ENCODE measurements at places on chromosomes 4 and X.

DNA sequence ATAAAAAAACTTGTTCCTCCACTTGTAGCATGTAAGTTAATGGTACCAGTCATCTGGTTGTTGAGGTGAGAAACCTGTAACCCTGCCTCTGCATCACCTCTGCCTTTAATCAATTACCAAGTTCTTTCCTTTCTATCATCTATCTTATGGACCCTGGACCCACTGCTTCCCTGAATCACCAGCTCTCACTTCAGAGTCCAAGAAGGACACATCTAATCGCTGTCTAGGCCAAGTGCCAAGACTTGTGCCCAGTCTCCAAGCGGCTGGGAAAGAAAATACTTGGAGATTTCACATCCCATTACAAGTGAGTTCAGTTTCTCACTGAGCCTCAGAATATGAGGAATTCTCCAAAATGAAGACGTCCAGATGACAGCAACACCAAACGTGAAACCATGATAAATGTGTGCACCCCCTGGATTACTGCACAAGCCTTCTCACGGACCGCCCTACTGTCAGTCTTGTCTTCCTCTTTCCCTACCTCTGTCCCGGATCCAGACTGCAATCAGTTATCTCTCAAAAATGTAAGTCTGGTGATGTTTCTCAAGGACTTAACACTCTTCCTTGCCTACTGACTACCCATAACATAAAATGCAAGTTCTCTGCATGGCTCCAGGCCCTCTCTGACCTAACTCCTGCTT lies 10.4 kb downstream of the PALLD start:
- DNase-seq, result no peak

GRCh38 chr4:102259081-102259480 lies 86.2 kb downstream of the SLC39A8 start:
- no peak for DNase-seq

GRCh38 chr4:8070736-8071718 lies 87.6 kb downstream of the ABLIM2 start:
- DNase-seq, result no peak

DNA sequence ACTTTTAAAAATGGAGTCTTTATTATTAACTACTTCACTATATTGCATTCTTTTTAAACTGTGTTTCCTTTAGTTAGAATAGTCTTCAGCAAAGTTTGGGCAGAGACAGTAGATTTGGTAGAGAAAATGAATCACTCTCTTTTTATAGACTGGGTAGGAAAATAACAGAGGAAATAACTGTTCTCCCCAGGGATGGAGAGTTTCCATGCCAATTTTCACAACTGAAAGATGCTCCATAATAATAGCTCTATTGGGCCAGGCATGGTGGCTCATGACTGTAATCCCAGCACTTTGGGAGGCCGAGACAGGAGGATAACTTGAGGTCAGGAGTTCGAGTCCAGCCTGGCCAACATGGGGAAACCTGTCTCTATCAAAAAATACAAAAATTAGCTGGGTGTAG lies 13.1 kb downstream of the HSD17B13 start:
- no peak for DNase-seq

DNA sequence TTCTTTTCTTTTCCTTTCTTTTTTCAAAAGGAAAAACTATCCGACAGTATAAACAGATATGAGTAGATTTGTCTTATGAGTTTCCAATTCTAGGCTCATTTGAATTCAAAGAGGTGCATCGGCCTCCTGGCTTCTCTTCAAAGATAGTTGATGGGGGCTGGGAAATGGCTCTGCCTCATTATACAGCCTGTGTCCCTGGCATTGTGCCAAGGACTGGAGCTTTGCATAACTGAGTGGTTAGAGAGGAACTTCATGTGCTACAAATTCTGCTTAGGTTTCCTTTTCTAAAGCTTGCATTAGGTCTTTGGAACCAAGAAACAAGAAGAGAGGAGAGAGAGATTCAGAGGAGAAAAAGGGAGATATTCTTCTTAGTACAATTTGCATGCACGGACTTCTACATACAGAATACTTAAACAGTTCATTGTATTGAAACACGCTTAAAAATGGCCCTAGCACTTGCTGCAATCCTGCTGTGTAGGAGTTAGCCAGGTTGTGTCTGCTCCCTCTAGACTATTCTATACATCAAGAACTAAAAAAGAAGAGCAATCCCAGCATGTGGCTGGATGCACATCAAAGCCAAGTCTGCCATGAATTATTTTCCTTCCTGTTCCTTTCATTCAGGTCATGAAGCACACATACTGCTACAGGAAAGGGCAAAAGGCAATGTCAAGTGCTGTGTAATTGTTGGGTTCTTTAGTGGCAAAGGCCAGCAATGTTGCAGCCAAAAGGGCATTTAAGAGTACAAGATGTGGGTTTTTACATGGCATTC lies 70.9 kb downstream of the INTS12 start:
- DNase-seq, result no peak

DNA sequence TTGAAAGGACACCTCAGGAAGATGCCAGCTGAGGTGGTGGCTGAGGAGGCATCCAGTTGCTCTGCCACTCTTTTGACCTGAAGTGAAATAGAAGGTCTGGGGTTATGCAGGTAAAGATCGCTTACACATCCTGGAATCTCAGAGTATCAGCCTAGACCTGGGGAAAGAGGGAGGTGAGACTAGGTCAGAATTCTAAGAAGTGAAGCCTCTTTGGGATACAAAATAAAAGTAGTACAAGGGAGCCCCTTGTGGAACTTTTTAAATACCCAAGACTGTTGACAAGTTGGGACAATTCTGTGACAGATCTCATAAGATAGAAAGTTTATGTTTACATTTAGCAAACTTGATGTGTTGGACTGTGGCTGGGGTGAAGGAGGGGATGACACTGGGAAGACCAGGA lies 263.1 kb downstream of the SPRY1 start:
- DNase-seq, result no peak

GRCh38 chr4:141371206-141371605 lies 150.5 kb downstream of the ZNF330 start:
- DNase-seq, result no peak

GRCh38 chrX:108020631-108021030 lies 24.2 kb upstream of the VSIG1 start:
- no peak for DNase-seq

- DNase-seq, result no peak
Measured at GRCh38 chrX:53544936-53545335, 110.8 kb upstream of the HSD17B10 start.

- no peak for DNase-seq
Measured at GRCh38 chrX:13646154-13646549, 6.8 kb upstream of the TCEANC start.

GRCh38 chr4:123825596-123826291 lies 429.1 kb downstream of the SPRY1 start:
- no peak for DNase-seq

DNA sequence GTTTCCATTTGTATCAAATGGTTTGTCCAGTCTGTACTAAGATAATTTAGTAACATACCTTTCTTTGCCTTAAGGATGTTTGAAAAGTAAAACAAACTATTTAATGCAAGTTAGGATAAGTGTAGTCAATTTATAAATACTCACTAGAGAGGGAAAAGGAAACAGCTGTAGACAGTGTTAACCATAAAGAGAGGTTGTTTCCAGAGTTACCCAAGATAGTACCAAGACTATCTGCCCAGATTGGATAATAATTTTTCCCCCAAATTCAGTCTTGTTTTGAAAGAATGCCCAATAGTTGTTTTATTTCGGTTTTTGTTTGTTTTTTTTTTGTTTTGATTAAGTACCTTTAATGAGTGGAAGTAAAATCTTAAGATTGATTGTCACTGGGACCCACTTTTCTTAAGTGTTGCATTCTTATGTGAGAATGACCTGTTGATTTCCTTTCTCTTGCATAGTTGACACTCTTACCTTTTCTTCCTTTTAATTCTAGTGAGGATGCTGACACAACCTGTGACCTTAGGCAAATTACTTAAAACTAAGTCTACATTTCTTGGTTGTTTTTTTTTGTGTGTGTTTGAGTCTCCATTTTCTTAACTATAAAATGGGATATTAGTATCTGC lies 12.8 kb downstream of the AFF1 start:
- DNase-seq, result no peak

DNA sequence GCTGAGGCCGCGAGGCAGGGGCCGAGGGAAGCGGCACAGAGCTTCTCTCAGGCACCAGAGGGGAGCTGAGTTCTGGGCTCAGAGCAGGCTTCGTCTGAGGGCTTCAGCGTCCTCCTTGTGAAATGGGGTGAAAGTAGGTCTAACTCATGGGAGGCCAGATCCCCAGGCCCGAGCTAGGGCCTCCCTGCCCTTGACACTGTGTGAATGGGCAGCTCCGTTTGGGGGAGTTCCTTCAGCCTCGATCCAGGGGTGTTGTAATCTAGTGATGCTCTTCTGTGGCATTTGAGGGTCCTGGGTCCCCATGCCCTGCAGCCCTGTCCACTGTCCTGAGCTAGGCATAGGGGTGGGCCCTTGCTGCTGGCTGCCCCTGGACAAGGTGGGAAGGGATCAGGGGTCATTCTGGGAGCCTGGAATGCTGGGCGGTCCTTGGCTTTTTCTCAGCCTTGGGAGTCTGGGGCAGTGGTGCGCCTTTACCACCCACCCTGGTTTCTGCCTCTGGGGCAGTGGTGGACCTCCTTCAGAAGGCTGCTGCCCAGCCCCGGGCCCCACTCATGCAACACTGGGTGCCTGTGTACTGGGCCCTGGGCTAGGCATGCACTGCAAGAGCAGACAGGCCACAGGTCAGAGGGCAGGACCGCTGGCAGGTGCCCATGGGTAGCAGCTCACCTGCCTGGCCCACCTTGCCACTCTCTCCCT lies 4.1 kb downstream of the SH3BP2 start:
- no peak for DNase-seq

- no peak for DNase-seq
Measured at GRCh38 chrX:38796946-38797345, 4.3 kb upstream of the MID1IP1 start.

- DNase-seq, result no peak
Measured at GRCh38 chr4:16278178-16278577, 51.9 kb upstream of the TAPT1 start.

DNA sequence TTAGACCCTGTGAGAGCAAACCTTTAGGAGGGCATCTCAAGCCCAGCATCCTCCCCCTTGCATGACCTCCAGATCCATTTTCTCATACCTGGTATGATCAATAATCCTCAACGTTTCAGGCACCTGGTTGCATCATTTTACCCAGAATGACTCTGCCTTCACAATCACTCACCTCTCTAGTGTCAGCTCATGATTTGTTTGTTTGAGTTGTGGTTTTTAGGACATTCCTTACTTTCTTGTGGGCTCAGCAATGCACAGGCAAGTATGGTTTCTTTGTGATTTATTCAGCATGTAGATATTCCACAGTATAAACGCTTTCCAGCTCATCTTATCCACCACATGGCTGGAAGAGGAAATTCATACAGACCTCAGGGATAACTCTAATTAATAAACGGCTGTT lies 93.6 kb upstream of the CPEB2 start:
- DNase-seq, result no peak

DNA sequence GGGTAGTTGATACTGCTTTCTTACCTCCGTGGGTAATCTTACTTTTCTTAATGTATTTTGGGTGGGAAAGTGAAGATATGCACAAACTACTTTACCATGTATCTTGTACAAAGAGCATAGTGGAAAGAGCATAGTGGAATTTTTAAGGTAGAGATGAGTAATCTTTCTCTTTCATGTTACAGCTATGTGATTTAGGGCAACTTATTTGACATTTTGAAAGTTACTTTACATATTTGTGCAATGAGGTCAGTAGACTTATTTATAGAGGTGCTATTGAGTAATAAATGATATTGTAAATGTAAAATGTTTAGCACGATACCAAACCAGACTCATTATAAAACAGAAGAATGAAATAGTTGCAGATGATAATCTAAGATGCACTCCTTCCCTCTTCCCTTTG lies 351.2 kb downstream of the TRAM1L1 start:
- DNase-seq, result no peak

DNA sequence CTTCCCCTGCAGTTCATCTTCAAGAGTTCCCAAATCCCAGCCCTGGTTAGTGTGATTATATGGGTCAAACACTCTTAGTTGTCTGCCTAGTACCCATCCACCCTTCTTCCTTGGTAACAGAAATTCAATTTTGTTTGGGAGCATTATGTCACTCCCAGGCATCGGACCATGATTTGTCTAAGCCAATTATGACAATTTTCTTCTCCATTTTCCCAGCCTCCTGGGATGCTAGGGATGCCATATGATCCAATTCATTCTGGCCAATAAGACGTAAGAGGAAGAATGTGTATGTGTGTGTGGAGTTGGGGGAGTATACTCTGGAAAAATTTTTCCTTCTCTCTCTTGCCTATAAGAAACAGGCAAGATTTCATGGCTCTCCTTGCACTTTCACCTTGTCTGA lies 465.9 kb downstream of the MID1IP1 start:
- DNase-seq, result no peak

GRCh38 chrX:34612036-34612435 lies 45.0 kb downstream of the TMEM47 start:
- DNase-seq, result no peak

GRCh38 chr4:140739971-140740370 lies 16.2 kb downstream of the TBC1D9 start:
- DNase-seq, result no peak

- DNase-seq, result no peak
Measured at GRCh38 chr4:26069218-26069617, 155.2 kb downstream of the SMIM20 start.

DNA sequence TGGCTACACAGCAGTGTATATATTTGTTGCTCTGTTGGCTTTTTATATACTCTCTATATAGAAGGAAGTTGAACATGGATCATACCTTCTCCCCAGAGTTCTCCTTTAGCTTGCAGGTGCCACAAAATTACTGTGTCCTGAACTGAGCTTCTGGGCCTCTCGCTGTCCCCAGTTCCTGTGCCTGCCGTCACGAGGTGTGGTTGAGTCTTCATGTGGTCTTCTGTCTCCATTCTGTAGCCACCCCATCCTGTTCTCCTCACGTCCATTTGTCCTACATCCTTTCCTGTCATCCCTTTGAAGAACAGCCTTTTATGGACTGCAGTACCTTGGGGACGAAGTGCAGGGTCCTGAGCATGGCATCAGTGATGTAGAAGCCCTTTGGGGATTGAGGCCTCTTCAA lies 14.5 kb downstream of the TMEM131L start:
- DNase-seq, result no peak

All from activated T-helper 1 cell treated with anti-CD3 and anti-CD28 coated beads, Interleukin-12 subunit alpha, Interleukin-12 subunit beta, Interleukin-2, Interleukin-4 antibody, amounts not matched to agents 30 ng/mL and 10 ng/mL and 1 ng/mL, durations not matched to agents 14 hours and 24 hours and 36 hours (primary cell).